GM10248 (cell line): ENCODE measurements at places on chromosomes 11 and 22.

- DNase-seq = no peak
Measured at GRCh38 chr11:78230161-78230877, 41.6 kb downstream of the USP35 start.

GRCh38 chr11:122157653-122158161, 41.7 kb upstream of the BLID start:
- no peak for DNase-seq

DNA sequence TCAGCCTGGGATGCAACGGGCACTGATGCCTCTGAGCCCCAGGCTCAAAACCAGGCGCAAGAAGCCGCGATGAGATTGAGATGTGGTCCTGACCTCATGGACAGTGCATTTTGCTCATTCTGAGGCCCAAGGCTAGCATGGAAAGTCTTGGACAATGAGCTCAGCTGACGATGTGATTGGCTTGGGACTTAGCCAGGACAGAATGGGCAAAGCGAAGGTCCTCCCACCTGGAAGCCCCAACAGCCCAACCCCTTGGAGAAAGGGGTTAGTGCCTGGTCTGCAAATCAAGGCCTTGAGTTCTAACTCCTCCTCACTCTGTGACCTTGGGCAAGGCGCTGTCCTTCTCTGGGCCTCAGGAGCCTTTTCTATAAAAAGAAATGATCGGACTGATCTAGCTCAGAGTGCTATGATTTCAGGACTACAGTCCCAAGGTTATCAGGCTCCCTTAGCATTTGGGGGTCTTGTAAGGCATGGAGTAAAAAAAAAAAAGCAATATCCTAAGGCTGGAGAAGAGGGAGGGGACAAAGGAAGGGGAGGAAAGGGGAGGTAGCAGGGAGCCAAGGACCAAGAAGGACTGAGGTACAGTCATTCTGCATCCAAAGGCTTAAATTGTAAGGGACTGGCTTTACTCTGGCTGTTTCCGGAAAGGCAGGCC, 2.7 kb downstream of the SLC43A3 start:
- DNase-seq = no peak

- DNase-seq = peak; percentile 81
Measured at GRCh38 chr11:67373648-67374570, 511 bp upstream of the CLCF1 start.
